ENCODE measurements at places on chromosomes 1 and 21. TPM values are rescaled to one million over a fixed set of nuclear protein-coding genes. Genes with fewer than 3 reads are reported as not detected.

Gene NCMAP
- total RNA-seq = 0.73 TPM

Gene AGMAT
- total RNA-seq = 2.0 TPM

Gene DNM3
- 7.9 TPM for total RNA-seq

Gene IVL
- 43.4 TPM for total RNA-seq

Gene EXO1
- total RNA-seq = 0.83 TPM

Gene OR2T33
- total RNA-seq = not detected

Gene RIPPLY3
- 0.18 TPM for total RNA-seq

- no peak for DNase-seq
Measured at GRCh38 chr1:85421179-85421578, 43.8 kb downstream of the DDAH1 start.

DNA sequence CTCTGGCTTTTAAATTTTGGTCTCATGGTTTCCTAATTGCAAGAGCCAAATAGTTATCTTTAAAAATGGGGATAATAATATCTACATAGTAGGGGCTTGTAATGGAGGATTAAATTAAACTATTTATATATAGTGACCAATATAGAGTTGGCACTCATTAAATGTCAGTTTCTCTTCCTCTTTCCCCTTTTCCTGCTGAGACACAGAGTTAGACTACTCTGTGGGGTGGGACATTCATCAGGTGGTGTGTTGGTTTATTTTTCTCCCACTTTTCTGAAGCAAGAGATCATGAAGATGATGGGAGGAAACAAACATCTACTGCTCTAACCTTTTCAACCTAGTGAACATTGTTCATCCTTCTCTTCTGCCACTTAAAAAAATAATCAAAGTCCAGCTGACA, 17.3 kb upstream of the RAP1A start:
- no peak for DNase-seq
